ENCODE measurements at places on chromosomes 1 and 21.

GRCh38 chr1:173415490-173415889, 61.6 kb upstream of the PRDX6 start:
- DNase-seq = no peak

- no peak for DNase-seq
Measured at GRCh38 chr1:162193221-162193620, 123.7 kb downstream of the NOS1AP start.

GRCh38 chr1:101276818-101277217, 40.0 kb downstream of the S1PR1 start:
- DNase-seq = no peak

GRCh38 chr1:30670240-30671060, 52.9 kb downstream of the MATN1 start:
- peak; percentile 21 for DNase-seq

DNA sequence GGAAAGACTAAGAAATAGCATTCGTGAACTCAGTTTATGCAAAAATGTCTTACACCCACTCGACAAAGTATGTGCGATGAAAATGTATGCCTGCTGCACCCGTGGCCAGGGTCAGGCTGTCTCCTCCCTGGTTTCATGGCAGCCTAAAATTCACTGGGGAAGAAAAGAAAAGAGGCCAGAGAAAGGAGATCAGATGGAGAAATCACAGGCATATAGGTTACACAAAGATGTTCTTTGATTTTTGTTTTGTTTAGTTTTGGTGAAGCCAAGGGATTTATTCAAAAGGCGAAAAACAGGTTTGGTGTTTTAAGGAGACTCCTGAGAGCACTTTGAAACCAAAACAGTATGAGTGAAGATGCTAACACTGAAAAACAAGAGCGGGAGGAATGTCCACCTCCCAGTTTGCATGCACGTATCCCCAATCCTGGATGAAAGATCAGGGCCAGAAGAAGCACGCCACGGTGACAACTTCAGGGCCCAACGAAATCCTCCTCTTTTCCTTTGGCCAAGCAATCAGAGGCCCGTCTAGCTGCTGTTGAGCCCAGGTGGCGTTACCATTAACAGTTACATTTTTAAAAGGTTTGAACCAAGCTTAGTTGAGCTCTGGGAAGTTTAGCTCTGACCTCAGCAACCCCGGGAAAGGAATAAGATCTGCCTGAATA, 992 bp upstream of the SSX2IP start:
- no peak for DNase-seq

- DNase-seq = no peak
Measured at GRCh38 chr1:1351511-1352427, 2.6 kb upstream of the DVL1 start.

GRCh38 chr21:42964546-42965210, 9.7 kb upstream of the PKNOX1 start:
- DNase-seq = peak; percentile 27

DNA sequence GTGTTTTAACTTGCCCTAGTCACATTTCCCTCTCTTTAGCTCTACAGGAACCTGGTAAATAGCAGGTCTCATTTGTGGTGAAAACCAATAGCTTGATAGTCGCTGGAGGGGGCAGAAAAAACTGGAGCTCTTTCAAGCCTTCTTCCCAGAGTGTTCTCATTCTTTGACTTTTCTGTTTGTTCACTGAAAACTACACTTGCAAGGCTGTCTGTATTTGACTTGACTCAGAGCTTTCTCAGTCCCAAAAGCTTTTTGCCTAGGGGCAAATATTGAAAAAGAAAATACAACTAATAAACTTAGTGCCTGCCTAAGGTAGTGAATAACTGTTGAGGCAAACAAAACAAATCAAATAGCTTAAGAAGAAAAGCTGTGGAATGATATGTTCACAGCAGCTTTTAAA, 217.1 kb upstream of the CHRM3 start:
- DNase-seq = no peak

DNA sequence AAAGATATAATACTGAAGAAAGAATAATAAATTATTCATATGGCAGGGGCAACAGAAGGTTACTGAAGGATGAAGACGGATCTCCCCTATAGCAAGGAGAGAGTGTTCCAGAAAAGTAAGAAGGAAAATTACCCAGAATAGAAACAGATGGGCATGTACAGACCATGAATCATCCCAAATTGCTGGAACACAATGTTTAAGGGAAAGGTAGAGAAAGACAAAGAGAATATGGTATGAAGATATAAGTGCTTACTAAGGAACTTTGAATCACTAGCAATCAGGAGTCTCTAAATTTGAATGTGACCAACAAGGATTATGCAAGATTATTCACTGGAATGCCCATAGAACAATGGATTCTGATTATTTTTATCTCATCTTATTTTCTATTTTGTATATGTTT, 375.4 kb downstream of the COL11A1 start:
- DNase-seq = no peak

DNA sequence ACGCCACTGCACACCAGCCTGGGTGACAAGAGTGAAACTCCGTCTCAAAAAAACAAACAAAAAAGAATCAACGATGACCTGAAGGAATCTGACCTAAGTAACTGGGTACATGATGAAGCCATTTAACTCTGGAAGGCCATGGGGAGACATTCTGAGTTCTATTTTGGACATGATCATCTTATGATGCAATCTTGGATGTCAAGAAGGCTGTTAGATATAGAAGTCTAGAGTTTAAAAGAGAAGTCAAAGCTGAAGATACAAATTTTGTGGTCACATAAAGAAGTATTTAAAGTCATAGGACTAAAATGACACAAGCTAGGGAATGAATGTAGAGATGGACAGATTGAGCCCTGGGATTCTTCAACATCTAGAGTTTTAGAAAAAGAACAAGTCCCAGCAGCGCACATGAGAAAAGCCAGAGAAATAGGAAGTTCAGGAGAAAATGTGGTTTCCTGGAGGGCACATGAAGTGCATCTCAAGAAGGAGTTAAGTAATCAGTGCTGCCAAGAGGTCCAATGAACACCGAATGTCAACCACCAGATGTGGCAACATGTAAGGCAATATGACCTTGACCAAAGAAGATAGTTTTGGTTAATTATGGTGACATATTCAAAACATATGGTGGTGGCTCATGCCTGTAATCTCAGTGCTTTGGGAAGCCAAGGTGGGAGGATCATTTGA, 26.8 kb downstream of the ELK4 start:
- no peak for DNase-seq

DNA sequence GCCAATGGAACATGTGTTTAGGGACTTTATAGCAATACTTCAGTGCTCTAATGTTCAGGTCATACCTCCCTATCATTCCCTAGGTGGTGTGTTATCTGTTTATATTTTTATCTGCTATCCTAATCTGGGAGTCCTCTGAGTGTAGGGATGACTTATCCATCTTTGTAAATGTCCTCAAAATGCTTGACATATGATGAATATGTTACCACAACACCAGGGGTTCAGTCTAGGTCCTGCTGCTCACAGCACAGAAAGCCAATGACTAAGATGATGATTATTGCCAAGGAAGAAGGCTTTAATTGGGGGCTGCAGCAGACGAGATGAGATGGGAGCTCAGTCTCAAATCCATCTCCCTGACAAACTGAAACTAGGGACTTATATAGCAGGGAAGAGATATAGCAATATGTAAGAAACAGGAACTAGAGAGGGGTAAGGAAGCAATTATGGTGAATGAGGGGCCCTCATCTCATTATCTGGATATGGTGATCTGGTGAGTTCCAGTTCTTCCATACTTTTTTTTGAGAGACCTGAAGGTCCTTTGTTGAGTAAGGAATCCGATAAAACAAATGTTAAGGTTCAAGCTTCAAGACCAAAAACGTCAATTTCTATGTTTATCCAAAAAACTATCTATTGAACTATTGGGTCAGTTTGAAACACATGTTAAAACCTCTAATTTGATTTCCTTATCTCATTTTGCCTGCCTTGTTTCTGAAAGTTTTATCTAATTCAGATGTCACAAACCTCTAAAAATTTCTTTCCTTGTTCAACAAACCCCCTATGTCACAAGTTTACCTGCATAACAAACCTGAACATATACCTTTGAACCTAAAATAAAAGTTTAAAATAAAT, 256.7 kb upstream of the CACYBP start:
- no peak for DNase-seq

DNA sequence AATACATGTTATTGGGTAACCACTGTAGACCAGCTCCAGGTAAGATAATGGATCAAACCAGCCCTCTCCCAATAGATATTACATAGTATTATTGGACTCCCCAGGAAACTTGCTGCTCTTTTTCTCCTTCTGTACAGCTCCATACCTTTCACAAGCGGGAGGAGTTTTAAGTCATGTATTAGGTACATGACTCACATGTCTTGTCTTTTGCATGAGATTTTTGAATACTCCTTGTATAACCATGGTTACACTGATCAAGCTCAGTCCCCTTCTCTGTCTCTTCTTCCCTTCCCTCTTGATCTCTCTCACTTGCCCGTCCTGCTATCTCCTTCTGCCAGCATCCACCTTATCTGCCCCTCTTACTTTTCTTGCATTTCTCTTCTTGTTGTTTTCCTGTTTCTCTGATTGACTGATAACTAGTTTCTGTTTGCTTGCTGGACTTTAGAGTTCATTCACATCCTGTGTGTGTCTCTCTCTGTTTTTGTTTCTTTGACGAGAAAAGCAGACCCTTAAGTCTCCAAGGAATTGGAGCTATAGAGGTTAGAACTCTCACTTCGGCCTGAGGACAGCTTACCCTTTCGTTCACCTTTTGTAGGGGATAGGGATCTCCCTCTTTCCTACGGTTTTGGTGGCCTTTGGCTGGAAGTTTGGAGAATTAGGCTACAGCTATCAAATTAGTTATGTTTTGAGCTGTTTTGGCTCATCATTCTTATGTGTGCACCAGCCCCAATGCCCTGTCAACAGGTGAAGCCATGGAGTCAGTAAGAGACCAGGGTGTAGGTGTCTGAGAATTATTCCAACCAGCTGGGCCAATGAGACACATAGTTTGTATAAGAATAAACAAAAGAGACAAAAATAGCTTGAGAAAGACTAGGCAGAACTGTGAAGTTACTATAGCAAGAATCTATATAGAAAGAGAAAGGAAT, 49.0 kb upstream of the ASB17 start:
- no peak for DNase-seq

GRCh38 chr1:93694819-93695218, 13.2 kb upstream of the BCAR3 start:
- DNase-seq = no peak

DNA sequence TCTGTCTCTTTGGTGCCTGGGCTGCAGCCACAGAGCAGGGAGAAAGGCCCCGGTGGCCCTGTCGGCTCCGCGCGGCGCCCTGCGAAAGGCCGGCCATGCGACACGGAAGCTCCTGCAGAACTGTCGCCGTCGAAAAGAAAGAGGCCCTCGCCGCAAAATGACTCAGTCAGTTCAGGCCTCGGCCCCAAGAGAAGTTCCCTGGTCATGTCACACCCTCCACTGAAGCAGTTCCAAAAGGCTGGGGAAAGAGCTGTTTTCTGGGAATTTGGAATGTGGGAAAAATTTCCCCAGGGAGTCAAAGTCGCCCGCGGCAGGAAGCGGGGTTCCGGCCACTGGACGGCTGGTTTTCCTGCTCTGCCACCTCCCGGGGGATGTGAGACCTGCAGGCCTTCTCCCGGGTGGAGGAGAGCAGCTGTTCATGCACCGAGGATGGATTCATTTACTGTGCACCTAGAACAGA, 115.8 kb upstream of the ZNF678 start:
- no peak for DNase-seq

GRCh38 chr1:10906866-10907519, 105.5 kb upstream of the TARDBP start:
- DNase-seq = peak; percentile 45

GRCh38 chr1:42779725-42780124, 5.1 kb upstream of the TMEM269 start:
- no peak for DNase-seq

GRCh38 chr21:41349619-41350390, 12.0 kb upstream of the MX2 start:
- DNase-seq = no peak

DNA sequence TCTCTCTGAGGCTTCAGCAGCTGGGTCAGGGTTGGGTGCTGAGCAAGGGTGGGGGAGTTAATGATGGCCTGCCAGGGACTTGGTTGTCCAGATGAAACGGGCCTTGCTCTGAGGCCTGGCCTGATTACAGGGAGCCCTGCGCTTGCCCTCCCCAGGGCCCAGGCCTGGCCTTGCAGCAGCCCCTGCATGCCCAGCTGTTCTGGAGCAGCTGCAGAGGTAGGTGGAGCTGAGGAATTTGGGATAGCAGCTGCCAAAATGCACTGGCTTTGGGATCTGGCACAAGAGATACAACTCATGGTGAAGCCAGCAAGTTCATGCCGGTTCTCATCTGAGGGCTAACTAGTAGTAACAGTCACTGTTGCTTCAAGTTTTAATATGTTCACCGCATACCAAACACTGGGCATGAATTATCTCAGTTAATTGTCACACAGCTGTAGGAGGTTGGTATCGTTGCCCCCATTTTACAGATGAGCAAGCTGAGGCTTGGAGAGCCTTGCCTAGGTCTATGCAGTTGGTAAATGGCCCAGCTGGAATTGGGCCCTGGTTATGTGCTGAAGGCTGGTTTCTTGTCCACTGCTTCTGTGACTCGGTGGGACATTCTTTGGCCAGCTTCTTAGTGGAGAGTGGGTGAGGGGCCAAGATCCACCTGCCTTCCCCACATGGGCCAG, 7.3 kb upstream of the SERINC2 start:
- DNase-seq = no peak

DNA sequence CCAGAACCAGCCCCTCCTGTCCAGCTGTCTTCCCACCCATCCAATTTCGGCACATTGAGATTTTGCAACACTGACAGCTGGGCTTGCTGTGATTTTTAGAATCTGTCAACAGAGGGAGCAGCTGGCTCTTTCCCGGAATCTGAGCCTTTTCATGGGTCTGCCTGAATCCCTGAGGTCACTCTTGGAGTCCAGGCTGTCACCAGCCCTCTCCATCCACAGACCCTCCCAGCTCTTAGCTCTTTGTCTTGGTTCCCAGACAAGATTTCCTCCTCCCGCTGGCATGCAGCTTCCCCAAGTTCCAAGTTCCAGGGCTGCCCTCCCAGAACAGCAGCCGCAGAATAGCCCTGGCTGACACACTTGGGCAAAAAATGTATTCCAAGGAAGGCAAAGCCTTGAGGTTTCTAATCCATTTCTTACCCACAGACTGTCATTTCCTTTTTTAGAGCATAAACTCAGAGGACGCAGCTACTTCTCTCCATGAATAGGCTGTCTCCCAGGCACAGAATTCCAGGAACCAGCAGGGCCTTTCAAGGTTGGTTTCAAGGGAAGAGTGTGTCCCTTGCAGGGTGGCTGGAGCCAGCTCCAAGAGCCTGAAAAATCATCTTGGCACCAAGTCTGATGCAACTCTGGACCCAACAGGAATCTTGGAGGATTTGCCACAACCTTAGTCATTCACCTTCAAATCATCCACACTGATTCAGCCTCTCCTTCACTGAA, 7.1 kb upstream of the TMEM61 start:
- no peak for DNase-seq

- DNase-seq = no peak
Measured at GRCh38 chr1:218347336-218347722, 2.2 kb downstream of the TGFB2 start.

GRCh38 chr21:41090981-41091380, 77.0 kb upstream of the BACE2 start:
- DNase-seq = no peak

- DNase-seq = no peak
Measured at GRCh38 chr1:18350747-18351146, 130.0 kb upstream of the KLHDC7A start.
